ENCODE measurements at places on chromosomes 1 and 21.

DNA sequence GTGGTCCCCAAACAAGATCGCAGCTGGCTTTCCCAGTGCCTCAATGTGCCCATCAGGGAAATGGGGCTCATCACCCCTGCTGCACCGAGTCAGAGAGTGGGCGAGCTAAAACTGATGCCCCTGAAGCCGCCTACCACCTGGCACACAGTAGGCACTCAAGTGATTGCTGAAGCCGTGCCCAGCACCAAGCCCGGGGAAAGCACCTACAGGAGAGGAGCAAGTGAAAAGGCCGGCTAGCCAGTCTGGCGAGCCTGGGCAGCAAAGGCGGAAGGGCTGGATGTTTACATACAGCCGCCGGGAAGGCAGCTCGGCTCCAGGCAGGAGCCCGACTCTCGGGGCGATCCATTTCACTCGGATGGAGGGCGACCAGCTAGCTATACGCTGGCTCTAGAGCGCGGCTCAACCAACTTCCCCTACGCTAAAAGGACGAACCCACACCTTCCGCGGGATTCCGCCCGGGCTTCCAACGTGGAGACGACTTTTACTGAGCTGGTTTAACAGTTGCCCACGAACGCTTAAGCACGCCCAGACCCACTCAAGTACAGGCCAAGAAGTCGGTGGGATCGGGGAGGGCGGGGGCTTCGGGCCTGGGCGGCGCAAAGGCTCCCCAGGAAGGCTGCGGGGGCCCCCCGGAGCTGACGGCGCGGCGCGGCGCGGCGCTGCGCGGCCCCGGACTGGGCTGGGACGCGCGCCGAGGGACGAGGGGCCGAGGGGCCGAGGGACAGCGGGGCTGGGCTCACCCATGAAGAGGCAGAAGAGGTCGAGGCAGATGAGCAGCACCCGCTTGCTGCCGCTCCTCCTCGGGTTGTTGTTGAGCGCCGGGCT is 1.0 kb downstream of the PLPP3 start:
- DNase-seq = peak; percentile 60

- no peak for DNase-seq
Observed at GRCh38 chr1:178544531-178544930, 31.6 kb downstream of the TEX35 start.

DNA sequence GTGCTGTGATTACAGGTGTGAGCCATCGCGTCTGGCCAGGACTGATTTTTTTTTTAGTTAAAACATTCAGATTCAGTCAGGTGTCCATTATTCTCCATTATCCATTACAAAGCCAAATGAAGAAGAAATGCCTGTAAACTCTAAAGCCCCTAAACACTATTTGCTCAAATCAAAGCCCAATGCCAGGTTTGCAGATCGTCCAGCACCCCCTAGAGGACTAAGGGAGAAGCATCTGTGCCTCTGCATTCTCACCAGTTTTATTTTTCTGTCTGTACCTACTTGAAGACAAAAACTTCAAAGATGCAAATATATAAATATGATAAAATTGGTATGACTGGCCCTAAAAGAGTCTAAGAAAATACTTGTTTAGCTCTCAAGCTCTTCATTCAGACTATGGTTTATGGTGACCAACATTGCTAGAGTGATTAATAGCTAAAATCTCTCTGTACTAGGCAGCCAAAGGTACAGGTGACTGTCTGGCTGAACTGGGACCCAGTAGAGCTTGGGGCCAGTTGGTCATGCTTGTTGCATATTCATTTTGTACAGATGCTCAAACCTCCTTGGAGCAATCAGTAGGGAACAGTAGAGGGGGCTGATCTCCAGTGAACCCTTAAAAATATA is 138.4 kb downstream of the SYT2 start:
- DNase-seq = no peak

GRCh38 chr1:93976711-93977597 is 67.7 kb upstream of the GCLM start:
- no peak for DNase-seq

DNA sequence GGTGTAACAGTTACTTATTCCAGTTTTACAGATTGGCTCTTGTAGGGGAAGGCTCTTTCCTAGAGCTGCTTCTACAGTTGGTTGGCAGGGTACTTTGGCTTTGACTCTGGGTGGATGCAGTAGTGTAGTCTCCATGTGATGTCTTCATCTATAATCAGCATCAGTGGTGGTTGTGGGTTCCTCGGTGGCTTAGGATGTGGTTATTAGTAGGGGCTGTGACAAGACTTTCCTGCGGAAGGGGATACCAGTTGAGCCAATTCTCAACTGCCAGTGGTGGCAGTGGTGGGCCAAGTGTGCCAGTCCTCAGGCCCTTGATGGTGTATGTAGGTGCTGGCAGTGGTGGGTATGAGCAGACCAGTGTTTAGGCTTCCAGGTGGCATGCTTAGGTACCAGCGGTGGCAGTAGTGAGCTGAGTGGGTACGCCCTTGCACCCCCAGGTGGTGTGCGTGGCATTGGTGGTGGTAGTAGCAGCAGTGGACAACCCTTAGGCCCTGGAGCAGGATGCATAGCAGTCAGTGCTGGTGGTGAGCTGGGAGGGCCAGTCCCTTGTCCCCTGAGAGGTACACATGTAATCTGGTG is 27.2 kb upstream of the KLF18 start:
- DNase-seq = no peak

DNA sequence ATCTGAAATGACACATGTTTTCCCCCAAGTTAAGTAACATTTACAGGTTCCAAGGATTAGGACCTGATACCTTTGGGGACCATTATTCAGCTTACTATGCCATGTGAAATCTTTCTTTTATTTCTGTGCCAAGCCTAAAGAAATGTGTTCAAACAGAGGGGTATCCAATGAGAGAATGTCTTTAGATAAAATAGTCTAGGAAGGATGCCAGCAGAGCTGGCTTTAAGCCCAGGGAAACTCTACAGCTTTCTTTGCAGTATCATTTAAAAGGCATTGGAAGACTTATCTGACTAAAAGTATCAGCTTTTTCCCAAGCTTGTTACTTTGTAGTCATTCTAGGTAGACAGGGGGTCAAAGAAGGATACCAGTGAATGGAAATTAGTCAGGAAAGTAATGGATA is 860.4 kb downstream of the PLA2G4A start:
- no peak for DNase-seq

GRCh38 chr1:31376375-31377134 is 3.7 kb upstream of the FABP3 start:
- DNase-seq = no peak

GRCh38 chr1:146029117-146029516 is 7.6 kb upstream of the HJV start:
- no peak for DNase-seq
